ENCODE measurements at places on chromosomes 2 and 18.

- DNase-seq = no peak
Observed at GRCh38 chr2:20168727-20169696, 55.9 kb downstream of the SDC1 start.

DNA sequence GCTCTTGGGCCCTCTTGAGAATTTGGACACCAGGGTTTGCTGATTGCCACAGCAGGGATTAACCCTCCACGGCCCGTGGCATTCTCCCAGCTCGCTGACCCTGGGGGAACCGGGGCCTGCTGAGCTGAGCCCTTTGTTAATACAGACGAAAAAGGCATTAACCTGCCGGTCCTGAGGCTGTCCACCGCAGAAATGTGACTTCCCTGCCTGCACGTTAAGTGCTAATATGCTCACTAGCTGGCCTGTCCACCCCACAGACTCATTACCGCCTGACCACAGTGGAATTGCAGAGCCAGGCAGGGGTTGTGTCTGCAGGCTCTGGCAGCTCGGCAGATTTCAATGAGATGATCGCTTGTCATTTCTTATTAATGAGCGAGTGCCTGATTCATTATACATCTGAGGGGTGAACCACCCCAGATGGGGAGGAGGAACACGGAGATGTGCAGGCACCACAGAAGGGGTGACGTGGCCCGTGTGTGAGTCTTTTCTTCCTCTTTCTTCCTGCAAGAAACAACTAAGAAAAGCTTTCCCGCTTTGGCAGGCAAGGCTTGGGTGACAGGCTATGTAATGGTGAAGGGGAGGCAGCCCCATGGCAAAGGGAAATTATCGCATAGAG lies 126.0 kb downstream of the GLI2 start:
- DNase-seq = no peak

DNA sequence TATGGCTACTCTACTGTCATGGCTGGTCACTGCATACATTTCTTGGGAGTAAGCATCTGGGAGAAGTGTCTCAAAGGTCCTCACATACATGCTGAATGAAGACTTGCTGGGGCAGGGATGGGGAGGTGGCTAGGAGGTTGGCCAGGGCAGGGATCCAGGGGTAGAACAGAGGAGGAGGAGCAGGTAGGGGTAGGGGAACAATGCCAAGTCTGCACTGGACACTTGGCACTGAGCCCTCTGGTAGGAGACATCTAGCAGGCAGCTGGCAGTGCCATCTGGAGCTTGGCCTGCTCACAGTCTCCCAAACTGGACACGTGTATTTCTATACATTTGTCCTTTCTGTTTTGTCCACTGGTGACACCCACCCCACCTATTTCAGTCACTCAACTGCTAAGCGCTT lies 62.7 kb upstream of the REV1 start:
- DNase-seq = no peak

DNA sequence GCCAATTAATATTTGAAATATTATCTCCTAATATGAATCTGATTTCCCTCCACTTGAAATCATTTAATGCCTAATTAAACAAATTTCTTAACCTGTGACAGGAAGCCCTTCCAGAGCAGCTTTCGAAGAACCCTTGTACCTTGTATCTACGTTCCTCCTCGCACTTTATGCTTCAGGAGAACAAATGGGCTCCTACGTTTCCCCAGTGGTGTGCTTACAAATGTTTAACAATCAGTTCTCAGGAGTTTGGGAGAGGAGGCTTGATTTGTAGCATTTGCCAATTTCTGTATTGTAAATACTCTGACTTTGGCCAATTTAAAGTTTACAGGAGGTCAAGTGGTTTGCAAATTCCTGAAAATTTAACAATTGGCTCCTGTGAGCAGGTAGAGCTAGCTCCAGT lies 327.8 kb downstream of the THSD7B start:
- DNase-seq = no peak

- no peak for DNase-seq
Observed at GRCh38 chr2:235611349-235611748, 117.5 kb downstream of the AGAP1 start.

DNA sequence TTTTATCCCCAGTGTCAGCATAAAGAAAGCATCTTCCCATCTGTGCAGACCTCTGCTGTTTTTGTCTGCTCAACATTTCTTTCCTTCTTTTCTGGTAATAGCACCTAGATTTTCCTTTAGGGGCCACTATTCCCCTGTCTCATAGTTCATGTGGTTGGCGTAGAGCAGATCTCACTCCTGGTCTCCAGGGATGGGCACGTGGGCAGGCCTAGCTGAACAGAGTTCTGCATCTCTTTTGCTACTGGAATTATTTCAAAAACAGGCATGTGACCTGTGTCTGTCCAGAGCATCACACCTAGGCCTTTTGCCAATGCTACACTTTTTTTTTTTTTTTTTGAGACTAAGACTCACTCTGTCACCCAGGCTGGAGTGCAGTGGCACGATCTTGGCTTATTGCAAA lies 17.7 kb upstream of the ICOS start:
- no peak for DNase-seq

- no peak for DNase-seq
Observed at GRCh38 chr2:126930970-126931590, 32.4 kb downstream of the TEX51 start.
